Spinal cord (tissue), 10 donors: ENCODE measurements at places on chromosomes 12 and 14. TPM values are rescaled to one million over a fixed set of nuclear protein-coding genes. Genes with fewer than 3 reads are reported as not detected.

The NFE2 gene
- polyA plus RNA-seq, result 2.3 TPM

The MYF5 gene
- polyA plus RNA-seq, result not detected

The P2RX2 gene
- polyA plus RNA-seq, result 0.38 TPM

The REP15 gene
- 1.8 TPM for polyA plus RNA-seq

The NGDN gene
- polyA plus RNA-seq, result 53.5 TPM

The DPPA3 gene
- polyA plus RNA-seq, result not detected

The DPF3 gene
- 14.5 TPM for polyA plus RNA-seq

The TULP3 gene
- polyA plus RNA-seq, result 24.6 TPM

The BDKRB2 gene
- polyA plus RNA-seq, result 1.4 TPM

The FRMD6 gene
- 15.9 TPM for polyA plus RNA-seq

The CBLN3 gene
- 1.7 TPM for polyA plus RNA-seq
